Activated naive CD4-positive, alpha-beta T cell treated with anti-CD3 and anti-CD28 coated beads, Interleukin-2, amount 10 ng/mL, durations not matched to agents 5 hours and 36 hours (primary cell): ENCODE measurements at places on chromosomes 11 and 22. TPM values are rescaled to one million over a fixed set of nuclear protein-coding genes. Genes with fewer than 3 reads are reported as not detected.

Gene MMP27
- not detected for total RNA-seq

Gene TIMP3
- not detected for total RNA-seq

Gene OR52A1
- not detected for total RNA-seq

Gene HBG2
- total RNA-seq, result not detected

Gene BAIAP2L2
- total RNA-seq, result 0.78 TPM

Gene LINC01488
- not detected for total RNA-seq

Gene BEST1
- total RNA-seq, result 0.17 TPM

Gene PGGHG
- total RNA-seq, result 358 TPM

Gene SLC15A3
- total RNA-seq, result 3.7 TPM

Gene MPZL3
- 13.7 TPM for total RNA-seq
